Hepatocyte (in vitro differentiated cells): ENCODE measurements at places on chromosomes 1 and 21. TPM values are rescaled to one million over a fixed set of nuclear protein-coding genes. Genes with fewer than 3 reads are reported as not detected.

The ADGRL4 gene
- total RNA-seq: 1.7 and 2.2 TPM in 2 replicates

The ATP1A2 gene
- 2.9 and 4.7 TPM in 2 replicates for total RNA-seq

The CDC7 gene
- 5.9 and 8.0 TPM in 2 replicates for total RNA-seq

DNA sequence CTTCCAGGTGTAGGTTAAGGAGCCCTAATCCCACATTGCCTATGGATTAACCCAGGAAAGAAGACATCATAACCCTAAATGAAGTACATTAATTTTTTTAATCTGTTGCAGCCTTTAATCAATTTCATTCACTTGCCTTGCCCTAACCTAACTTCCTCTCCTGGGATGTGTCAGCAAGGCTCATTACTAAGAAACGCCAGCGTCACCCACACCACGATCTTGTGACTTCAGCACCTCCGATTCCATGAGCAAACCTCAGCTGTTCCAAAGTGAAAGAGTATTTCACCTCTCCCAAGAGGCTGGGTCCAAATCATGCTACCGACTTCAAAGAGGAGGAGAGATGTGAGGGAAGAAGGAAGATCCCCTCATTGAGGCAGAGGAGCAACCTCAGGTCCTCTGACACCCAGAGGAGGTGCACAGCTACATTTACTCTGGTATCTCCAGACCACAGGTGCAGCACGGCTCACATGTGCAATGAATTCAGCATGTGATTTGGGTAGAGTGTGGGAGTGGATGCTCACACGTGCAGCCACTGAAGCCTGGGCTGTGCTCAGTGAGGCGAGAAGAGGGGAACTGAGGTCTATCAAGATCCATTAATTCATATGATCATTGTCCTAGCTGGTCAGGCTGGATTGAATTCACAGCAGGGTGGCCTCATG, 134.1 kb downstream of the SLC30A10 start:
- no peak for DNase-seq

- DNase-seq: no peak
Observed at GRCh38 chr1:75124510-75124909, 9.7 kb upstream of the LHX8 start.

DNA sequence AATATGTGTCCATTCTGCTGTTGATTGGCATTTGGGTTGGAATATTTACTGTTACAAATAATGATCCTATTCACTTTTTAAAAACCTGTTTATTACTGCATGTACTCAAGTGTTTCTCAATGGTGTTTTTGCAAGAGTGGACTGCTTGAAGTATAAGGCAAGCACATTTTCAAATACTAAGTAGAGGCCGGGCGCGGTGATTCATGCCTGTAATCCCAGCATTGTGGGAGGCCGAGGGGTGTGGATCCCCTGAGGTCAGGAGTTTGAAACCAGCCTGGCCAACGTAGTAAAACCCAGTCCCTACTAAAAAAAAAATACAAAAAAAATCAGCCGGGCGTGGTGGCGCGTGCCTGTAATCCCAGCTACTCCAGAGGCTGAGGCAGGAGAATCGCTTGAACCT, 276.9 kb upstream of the ADGRL4 start:
- DNase-seq: no peak

- DNase-seq: no peak
Observed at GRCh38 chr1:44976252-44976651, 10.1 kb downstream of the EIF2B3 start.

DNA sequence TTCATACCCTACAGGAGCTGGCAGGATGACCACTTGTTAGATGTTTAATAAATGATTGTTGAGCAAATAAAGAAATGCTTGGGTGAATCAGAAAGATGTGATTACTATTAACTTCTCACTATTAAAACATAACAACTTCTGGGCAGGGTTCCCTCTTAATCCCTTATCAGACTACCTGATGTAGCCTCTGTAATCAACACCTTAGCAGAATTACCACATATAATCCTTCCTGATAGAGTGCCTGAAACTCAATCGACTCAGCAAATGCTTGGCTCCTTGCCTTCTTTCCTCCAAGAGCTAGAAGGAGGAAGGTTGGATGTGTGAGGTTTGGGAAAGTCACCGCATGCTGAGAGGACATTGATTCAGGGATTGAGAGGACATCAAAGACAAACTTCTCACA, 34.8 kb upstream of the DSCAM start:
- no peak for DNase-seq

DNA sequence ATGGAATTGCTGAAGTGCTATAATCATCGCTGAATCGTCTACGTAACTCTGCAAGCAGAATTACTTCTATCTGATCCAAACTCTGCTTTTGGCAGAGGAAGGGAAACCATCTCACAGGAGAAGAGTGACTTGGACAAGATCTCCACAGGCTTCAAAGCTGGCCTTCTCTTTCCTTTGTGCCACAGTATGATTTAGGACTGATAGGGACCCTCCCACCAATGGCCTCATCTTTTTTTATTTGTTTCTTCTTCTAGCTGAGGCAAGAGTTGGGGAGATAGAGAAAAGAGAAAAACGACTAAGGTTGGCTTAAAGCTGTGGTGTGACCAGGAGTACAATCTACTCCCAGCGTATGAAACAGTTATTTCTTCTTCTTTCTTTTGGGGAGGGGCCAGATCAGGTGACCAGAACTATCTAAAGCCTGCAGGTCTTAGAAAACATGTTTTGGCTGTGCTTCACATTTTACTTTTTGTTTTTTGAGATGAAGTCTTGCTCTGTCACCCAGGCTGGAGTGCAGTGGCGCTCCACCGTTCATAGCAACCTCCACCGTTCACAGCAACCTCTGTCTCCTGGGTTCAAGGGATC, 35.0 kb downstream of the ZNF496 start:
- no peak for DNase-seq

DNA sequence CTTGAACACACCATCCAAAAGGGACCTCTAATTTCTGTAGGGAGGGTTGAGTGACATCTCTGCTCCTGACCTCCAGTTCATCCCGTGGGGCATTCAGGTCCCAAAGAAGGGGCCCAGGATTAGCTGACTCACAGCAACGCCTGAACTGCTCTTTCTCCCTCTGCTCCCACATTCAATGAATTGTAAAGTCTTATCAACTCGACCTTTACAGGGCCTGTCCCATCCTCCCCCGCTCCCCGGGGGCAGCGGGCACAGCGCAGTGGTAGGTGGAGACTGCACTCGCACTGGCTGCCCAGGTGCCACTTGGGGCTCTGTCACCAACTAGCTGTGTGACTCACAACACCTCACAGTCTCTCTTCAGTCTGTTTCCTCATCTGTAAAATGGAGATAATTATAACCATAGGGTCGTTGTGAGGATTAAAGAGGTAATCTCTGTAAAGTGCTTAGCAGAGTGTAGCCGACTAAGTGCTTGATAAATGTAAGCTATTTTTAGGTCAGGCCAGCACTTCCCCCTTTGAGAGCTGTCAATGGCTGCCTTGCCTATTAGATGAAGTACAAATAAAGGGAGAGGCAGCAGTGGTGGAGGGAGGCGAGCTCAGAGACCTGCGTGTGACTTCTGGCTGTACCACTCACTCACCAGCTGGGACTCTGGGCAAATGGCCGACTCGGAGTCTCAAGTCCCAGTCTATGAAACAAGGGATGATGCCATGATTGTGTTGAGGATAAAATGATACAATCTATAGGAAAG, 637 bp upstream of the MYBPHL start:
- DNase-seq: peak; percentile 70

- DNase-seq: no peak
Observed at GRCh38 chr1:8397511-8397910, 79.6 kb downstream of the SLC45A1 start.

DNA sequence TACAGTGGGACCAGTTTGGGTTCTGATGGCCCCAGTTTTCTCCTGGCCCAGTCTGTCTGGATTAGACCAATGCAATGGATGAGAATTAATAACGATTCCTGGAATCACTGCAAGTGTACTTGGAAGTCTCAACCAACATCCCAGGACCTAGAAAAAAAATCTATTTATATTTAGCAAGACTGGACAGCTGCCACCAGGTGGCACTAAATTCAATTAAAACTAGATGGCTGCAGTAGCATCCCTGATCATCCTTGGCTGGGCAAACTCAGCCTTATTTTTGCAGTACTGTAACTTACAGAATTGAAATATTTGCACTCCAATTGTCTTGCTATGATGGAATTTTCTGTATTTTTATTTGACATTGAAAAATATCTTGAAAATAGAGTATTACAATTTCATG, 165.7 kb downstream of the NCAM2 start:
- peak; percentile 81 for DNase-seq

DNA sequence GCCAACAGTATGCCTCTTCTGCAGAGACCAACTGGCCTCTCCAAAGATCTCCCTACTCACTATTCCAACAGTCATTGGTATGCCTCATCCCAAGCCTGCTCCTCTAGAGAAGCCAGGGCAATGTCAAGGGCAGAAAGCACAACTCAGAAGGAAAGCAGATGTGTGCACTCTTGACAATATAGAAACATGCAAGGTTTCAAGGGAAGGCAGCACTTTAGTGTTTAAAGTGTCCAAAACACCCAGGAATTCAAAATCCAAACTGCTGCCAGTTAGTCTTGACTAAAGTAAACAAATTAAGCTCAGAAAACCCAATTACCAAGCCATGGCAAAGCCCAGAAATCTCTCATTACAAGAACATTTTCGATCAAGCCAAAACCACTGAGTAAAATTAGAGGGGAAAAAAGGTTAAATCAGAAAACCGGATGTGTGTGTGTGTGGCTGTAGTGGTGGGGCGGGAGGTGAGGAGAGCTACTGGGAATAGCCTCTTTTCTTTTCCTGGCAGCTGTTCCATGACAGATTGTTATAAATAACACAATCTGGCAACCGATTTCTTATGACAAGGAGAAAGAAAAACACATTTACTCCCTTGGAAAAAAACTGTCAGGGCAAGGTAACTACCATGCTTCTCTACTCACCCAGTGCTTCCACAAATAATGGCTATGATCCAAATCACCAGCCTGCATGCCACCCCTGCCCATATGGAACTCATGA, 39.2 kb downstream of the EIF2B3 start:
- peak; percentile 34 for DNase-seq

- peak; percentile 44 for DNase-seq
Observed at GRCh38 chr1:32765570-32766327, 51.4 kb downstream of the YARS1 start.

DNA sequence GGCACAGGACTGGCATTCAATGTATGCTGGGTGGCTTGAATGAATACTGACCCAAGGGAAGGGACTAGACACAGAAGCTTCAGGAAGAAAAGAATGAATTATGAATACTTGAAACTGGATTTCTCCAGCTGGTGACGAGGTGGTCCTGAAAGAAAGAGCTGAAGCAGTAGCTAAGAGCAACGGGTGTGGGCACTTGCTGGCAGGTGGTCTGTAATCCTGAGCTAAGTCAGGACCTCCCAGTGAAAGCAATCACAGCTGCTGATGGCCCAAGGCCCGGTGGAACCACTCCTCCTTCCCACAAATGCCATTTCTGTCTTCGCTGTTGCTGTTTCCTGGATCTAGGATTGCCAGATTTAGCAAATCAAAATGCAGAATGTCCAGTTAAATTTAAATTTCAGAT, 47.0 kb downstream of the NEK2 start:
- DNase-seq: no peak
